ENCODE measurements at places on chromosomes 5 and 9. TPM values are rescaled to one million over a fixed set of nuclear protein-coding genes. Genes with fewer than 3 reads are reported as not detected.

RNF224 gene
- total RNA-seq, result 2.7 TPM

N4BP3 gene
- 16.5 TPM for total RNA-seq

EXOSC3 gene
- total RNA-seq, result 27.3 TPM

DNA sequence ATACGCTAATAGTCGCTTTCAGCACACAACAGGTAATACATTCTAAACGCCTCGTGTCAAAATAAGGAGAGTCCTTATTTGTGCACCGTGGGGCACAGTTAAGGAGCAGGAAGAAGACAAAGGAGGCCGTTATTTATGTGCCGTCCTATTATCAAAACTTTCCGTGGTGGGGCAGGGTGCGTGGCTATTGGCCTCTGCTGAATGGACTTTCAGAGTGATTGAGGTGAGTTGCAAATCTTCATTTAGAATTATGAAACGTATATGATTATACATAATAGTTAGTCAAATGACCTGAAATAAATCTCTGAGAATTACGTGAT lies 833 bp downstream of the C5orf24 start:
- peak; percentile 3 for ATAC-seq

GRCh38 chr9:98410185-98410697 lies 154.8 kb upstream of the TBC1D2 start:
- no peak for ATAC-seq

GRCh38 chr5:113132564-113132963 lies 156.0 kb downstream of the DCP2 start:
- no peak for ATAC-seq
